ENCODE measurements at places on chromosomes 12 and 14.

DNA sequence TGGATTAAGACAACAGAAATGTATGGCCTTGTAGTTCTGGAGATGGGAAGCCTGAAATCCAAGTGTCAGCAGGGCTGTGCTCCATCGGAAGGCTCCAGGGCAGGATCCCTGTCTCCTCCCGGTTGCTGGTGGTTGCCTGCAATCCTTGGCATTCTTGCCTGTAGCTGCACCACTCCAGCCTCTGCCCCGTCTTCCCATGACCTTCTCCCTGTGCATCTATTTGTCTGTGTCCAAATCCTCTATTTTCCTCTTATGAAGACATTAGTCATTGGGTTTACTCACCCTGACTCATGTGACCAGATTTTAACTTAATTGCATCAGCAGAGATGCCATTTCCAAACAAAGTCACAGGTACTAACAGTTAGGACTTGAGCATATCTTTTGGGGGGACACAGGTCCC, 15.1 kb downstream of the TUNAR start:
- peak; percentile 78 for DNase-seq

DNA sequence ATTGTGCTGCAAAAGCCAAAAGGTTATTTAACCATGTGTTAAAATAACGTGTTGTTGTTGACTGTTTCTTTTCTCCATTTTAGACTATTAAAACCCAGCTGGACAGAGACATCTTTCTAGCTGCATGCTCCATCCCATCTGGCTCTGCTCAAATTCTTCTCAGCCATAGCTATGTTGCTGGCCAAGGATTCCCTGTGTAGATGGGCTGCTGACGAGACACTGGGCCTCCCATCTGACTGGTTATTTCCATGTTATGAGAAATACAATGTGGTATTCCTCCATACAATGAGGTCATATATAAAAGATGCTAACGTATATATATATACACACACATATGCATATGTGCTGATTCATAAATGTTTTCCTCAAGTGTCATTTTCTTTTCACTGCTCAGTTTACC, 30.1 kb downstream of the MED13L start:
- DNase-seq = peak; percentile 78

- no peak for DNase-seq
Measured at GRCh38 chr14:90534838-90535555, 138.2 kb downstream of the CALM1 start.

DNA sequence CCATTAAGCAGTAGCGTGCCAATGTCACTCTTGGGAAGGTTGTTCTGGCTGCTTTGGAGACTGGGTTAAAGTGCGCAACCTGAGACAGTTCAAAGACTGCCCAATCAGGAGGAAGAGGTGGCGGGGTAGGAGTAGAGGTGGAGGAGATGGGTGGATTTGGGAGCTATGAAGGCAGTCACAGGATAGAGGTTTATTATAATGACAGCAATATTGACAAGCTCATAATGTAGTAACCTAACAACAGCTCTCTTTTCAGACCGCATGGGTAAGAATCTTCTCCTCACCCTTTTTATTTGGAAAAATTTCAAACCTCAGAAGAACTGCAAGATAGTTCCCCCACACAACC, 5.3 kb upstream of the PSMD9 start:
- DNase-seq = no peak

GRCh38 chr14:69299286-69300035, 39.5 kb downstream of the GALNT16 start:
- DNase-seq = no peak

DNA sequence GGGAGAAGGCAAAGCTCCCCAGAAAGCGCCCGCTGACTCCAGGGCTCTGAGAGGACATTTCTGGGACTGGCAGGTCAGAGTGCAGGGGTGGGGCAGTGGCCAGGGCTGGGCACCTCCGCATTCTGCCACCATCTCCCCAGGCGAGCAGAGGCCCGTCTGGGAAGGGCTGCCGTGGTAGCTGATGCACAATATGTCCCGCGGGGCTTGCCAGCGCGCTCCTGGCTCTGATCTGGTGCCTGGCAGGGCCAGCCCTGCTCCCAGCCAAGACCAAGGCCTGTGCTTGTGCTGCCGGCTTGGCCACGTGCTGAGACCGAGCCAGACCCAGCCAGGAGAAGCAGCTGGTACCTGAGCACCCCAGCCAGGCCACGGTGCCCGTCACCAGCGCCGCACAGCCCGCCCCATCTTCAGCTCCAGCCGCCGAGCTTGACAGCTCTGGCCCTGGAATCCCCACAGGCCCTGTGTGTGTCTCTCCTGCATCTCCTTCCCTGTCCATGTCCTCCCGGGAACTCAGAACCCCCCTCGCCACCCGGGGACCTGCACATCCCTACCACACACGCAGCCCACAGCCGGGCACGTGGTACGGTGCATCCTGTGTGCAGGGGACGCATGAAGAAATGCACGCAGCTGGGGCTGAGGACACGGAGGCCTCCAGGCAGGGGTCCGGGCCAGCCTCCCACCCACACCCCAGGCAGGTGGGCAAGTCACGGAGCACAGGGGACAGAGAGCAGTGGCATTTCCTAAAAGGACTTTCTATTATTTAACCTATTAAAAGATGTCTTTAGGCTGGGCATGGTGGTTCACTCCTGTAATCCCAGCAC, 68.6 kb upstream of the C14orf180 start:
- DNase-seq = no peak

- no peak for DNase-seq
Measured at GRCh38 chr12:93782853-93783252, 105.7 kb downstream of the CRADD start.

DNA sequence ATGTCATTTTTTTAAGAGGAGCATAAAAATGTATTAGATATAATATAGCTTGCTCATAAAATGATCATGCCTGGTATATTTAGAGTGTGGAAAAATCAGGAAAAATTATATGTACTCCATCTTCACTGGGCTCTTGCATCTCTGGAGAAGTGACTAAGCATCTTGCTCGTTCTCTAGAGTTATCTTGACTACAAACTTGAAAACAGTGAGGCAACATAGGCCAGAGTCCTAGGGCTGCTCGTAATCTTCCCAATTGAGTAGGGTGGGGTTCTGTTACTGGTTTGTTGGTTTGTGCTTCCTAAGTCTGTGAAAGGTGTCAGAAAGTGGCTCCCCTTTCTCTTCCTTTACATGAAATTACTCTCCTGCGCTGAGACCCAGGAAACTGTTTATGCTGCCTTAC, 46.2 kb downstream of the AACS start:
- no peak for DNase-seq

DNA sequence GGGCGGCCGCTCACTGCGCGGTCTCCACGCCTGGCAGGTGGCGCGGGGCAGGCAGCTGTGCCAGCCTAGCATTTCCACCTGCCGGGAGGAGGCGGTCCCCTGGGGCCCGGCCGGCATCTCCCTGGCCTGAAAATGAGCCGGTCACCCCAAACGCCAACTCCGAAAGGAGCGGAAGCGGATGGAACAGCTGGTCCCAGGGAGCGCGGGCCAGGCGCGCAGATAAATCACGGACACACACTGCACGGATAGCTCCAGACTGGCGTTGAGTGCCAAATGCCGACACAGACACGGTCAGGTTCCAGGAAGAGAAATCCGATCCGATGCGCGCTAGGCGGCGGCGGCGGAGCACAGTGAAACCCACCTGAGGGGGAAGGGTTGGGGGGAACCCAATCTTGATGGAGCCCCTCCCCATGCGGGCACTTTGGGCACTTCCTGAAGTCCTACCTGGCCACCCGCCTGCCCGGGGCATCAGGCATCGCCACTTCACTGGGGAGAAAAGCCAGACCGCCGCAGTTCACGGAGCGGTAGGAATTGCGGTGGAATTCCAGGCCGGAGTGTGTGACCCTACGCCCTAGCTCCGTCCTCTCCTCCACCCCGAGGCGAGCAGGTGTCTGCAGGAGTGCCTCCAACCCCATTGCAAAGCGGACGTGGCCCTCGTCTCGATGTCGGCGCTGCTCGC, 624 bp upstream of the PLEKHD1 start:
- DNase-seq = no peak

- DNase-seq = no peak
Measured at GRCh38 chr14:49479432-49479831, 106.7 kb downstream of the RPS29 start.

DNA sequence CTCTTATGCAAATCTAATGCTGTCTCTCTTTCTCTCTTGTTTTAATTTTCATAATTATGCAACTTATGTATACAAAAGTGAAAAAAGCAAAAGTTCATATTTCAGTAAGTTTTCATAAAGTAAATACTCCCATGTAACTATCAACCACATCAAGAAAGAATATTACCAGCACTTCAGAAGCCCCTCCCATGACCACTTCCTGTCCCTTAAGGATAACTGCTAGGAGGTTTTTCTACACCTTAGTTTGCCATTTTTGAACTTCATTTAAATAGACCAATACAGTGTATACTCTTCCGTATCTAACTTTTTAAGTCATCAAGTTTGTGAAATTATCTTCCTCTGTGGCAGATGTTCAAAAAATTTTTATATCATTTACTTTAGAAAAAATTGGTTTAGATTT, 547 bp upstream of the OR4K15 start:
- no peak for DNase-seq

DNA sequence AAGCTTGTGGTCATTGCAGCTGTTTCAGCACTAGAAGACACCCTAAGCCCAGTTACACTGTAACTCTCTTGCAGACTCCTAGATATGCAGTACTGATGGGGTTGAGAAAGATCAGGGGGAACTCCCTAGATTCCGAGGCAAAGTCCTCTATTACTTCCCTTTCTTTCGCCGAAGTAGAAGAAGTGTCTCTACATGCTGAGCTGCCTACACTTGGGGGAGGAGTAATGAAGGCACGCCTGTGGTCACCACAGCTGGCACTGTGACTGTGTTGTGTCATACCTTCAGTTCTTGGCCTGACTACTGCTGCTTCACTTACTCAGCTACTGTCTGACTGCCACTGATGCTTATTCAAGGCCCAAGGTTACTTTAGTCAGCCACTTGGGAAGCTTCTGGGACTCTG, 35.1 kb upstream of the RPL10L start:
- no peak for DNase-seq

- DNase-seq = no peak
Measured at GRCh38 chr12:69545081-69545480, 40.2 kb upstream of the CCT2 start.

- no peak for DNase-seq
Measured at GRCh38 chr12:116542345-116542956, 16.7 kb upstream of the MAP1LC3B2 start.

- peak; percentile 96 for DNase-seq
Measured at GRCh38 chr14:24965934-24966578, 83.9 kb downstream of the STXBP6 start.

- DNase-seq = peak; percentile 46
Measured at GRCh38 chr12:112841906-112842305, 50.4 kb downstream of the RPH3A start.

DNA sequence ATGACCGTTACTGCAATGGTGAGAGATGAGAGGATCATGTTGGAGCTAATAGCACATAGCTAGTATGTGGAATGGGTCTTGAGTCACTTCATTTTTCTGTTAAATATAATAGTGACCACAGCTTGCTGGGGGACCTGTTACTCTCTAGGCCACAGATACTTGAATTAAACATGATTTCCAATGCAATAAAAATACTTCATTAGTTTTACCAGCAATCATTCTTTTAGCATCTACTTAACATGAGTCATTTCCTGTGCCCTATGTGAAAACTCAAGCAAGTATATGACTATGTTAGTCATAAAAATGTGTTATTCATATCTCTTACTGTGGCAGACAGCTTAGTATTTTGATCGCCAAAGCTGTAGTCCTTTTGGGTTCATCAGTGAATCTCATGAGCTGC, 798.8 kb downstream of the SLC16A7 start:
- peak; percentile 93 for DNase-seq

DNA sequence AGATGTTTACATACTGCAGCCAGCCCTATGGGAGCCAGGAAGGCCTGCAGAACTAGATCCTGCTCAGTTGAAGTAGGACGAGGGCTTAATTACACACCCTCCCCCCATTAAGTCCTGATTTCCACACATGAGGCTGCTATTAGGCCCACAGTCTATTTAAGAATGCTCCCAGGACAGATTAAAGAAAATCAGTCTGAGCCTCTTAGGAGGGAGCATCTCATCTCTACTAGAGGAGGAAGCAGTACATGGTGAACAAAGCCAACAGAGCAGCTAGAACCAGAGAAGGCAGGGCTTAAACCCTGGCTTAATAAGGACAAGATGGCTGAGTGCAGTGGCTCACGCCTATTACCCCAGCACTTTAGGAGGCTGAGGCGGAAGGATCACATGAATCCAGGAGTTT, 55.8 kb upstream of the ARHGAP5 start:
- DNase-seq = no peak
